ENCODE measurements at places on chromosomes 1 and 21.

GRCh38 chr21:26164311-26164710 lies 6.3 kb downstream of the APP start:
- DNase-seq = no peak

DNA sequence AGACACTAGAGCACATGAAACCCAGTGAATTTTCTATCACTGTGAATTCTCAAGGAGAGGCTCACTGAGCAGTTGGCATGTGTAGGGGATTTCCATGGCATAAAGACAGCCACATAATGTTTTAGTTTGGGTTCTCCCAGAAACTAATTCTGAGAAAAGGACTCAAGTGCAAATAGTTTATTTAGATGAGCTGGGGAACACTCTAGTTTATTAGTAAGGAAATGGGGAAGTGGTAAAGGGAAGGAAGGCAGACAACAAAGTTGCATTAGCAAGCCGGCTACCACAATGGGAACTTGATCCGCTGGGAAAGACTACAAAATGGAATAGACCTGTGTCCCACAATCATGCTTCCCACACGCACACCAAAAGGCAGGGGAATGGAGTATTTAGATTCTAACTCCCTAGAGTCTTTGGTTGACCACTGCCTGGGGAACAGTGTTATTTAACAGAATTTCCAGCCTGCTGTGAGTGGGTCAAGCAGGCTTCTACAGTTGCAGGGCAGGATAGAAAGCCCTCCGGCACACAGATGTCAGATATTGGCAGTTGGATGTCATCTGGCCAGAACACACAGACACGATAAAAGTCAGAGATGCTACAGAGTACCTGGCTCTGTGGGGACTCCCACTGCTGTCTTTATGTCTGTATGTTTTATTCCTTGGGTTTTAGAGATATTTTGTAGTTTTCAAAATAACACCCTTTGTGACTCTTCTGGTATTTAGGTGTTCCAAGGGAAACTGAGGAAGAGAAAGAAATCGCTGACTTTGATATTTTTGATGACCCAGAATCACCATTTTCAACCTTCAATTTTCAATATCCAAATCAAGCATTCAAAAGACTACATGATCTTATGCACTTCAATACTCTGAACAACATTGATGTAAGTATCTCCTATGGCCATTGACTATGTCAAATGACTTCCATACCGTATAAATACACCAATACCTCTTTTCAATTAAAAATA lies 150.1 kb downstream of the PLA2G4A start:
- peak; percentile 77 for DNase-seq

DNA sequence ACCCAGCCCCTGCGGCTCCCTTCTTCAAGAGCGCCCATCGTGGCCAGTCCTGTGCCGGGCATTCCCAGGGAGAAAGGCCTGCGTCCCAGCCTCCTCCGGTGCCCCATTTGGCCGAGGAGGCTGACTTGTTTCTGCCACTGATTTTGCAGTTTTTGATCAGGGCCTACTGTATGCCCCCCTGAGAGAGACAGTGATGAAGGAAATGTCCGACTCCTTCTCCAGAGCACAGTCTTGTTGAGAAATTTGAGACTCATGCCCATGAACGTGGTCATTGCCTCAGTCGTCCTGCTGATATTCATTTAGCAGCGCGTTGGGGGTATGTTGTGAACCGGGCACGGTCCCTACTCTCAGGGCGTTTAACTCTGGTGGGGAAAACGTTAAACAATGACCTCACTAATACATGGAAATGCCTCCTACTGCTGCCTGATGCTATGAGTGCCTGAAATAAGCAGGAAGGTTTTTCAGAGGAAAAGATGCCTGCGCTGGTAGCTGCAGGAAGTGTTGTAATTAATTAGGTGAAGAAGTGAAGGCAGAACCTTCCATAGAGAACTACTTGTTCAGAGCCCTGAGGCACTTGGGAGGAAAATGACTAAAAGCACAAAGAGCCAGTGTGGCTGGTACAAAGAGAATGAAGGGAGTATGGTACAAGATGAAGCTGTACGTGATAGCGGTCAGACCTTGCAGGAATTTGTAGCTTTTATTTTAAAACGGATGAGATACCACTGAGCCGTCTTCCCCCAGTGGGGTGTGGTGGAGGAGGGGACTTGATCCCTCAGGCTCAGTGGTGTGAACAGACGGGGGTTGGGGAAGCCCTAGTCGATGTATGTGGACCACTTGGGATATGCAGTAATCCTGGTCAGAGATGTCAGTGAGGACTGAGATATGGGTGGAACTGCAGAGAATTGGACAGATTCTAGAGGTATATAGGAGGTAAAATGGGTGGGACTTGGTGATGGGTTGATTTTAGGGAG lies 730 bp downstream of the ZCCHC17 start:
- no peak for DNase-seq

DNA sequence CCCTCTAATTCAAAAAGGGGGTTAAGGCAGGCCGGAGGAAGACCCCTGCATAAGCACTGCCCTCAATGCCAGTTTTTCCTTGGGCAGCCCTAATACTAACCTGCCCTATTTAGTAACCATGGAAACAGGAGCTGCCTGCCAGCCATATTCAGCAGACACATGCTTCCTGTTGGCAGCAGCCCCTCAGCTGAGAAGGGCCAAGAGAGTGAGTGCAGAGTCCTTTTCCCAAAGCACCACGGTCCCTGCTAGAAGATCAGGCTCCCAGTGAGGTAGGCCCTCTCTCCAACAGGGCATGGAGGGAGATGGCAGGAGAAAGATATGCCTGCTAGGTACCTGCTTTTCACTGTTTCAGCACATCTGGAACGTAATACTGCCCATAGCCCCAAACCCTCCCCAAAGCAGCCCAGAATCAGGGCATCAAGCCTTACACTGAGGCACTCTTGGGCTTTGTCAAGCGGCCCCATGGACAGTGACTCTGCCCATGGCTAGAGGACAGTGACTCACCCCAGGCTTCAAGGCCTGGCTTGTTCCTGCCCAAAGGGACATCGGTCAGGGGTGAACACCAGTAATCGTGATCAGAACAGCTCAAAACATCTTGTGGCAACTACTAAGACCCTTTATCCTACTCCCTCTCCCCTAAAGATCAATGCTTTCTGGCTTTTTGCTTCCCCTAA lies 64.5 kb downstream of the BCAR3 start:
- DNase-seq = no peak

DNA sequence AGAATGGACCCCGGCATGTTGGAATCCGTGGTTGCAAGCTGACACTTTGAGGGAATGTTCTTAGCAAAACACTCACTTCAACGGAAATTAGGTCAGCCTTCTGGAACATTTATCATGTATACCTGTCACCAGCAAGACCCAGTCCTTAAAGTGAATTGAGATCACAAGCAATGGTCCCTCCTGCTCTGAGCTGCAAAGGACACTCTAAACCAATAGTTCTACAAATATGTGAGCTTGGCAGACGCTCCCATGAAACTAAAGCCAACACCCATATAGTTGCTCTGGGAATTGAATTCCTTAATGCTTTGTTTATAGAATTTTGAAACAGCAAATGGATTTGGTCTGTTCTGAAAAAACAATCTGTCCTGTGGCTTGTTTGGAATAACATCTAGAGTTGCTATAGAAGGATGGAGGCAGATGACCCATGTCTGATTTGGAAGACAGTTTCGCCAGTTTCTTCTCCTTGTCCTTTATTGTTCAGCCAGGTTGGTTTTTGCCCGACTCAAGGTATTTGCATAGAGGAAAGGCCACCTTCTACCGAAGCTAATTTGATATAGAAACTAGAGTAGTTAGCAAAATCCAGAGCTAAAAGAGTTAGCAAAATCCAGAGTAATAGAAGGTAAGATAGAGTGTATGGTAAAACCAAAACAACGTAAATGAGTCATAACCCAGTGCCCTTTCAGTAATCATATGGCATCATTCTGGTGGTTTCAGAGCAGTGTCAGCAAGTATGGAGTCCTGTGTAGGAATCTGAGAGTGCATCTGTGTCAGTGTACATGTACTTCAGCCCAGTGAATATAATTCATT lies 236.2 kb downstream of the NFIA start:
- no peak for DNase-seq

Data from MV-4-11 (cell line).